ENCODE measurements at places on chromosomes 13 and 19.

DNA sequence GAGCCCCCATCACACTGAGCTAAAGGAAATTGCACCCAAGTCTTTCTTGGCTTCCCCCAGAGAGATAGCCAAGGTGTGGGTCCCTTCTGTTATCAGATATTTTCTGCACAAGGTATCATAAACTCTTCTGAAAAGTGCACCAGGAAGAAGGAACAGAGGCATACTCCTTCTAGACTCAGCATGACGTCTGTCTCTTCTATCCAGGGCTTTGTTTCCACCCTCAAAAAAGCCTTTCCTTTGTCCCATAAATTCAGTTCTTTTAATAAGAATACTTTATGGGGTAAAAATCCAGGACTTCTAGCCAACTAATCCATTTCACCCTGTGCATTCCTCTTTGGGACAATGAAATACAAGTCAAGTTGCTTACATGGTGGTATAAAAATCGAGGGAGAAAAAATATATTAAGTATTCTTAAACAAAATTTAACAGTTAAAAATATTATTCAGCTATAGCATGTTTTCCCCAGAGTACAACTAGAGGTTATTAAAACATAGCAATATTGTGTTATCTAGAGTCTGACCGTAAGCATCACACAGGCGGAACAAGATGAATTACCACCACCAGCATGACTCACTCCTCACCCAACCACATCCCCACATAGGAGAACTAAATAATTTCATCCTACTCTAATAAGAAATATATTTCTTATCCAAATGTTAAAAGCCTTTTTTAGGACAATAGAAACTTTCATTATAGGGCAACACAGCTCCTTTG is 79.9 kb upstream of the GPC6 start:
- no peak for DNase-seq

GRCh38 chr19:10946958-10947657 is 13.7 kb upstream of the SMARCA4 start:
- no peak for DNase-seq

DNA sequence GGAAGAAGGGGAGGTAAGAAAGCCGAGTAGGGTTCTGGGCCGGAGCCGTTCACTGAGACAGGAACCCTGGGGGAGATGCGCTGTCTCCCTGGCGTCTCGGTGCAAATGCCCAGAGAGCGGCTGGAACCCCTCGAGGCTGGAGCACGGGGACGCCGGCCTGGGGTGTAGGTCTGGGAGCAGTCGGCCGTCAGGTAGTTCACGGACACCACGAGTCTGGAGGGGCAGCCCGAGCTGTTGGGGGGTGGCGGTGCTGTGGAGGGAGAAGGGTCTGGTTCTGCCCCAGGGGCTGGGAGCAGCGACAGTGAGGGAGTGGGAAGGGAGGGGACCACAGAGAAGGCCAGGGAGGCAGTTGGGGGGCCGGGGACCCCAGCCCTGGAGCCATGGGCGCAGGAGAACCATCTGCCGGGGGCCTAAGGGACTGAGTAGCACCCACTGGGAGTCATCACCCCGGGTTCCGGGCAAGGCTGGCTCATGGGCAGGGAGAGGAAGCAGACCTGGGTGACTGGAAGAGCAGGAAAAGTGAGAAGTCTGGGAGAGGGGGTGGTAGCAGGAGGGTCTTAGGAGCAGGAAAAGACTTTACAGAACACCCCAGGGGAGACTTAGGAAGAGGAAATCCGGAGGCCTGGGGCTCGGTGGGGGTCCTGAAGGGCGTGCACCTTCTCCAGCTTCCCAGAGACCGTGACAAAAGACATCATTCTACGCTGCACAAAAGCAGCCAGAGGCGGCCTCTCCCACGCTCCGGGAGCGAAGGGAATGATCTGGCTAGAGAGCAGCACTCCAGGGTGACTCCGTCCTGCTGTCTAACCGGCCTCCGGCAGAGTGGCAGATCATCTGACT is 173.1 kb upstream of the SOX1 start:
- DNase-seq: no peak

DNA sequence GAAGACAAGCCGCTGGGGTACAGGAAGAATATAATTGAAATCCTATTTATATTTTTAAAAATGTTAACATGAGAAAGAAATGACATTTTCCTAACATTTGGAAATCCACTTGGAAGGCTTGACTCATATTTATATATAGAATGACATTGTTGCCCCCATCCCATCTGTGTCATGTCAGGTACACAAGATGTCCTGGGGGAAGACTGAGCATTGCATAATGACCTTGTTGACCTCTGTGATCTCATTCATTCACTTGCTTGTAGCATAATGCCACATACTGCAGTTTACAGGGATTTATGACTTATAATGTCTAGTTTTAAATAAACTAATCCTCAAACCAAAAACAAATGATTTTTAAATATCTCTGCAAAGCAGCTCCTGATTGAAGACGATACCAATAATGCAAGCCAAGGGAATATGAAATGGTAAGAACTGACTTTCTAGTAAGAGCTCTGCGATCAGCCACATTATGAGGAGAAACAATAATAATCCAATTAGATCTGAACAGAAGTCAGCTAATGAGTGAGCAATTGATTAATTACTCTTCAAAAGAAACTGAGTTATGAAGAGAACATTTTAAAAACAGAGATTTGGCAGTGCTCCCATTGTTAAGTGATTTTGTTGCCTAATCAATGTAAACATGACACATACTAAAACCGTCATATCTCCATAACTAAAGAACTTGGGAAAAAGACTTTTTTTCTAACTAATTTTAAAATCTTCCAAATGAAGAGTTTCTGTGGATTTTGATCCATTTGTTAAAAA is 21.2 kb upstream of the VWA8 start:
- no peak for DNase-seq

GRCh38 chr13:76822698-76823267 is 63.4 kb downstream of the KCTD12 start:
- no peak for DNase-seq

DNA sequence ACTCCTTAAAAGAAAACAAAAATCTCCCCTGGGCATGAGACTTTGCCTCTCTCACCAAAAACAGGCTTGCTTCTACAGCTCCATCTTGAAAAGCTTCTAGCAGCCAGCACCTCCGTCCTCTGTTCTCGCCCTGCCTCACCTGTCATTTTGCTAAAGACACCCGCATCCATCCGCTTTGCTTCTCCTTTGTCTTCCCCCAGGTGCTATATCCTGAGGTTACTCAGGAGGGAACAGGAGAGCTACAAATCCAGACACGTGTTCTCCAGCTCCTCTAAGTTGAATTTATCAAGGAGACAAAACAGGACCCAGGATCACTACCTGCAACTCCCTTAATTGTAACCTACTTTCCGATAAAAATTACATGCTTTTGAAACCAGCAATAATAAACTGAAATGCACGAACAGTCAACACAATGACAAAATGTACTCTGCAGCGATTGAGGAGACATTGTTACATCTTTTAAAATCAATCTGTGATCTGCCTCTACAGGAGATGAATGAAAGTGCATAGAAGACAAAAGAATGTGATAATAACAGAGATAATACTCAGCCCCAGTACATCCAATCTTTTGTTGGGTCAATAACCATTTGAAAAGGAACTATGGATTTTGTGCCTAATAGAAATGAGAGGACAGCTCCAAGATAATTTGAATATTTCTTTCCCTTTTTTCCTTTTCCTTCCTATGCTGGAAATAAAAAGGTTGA is 221.2 kb downstream of the DCLK1 start:
- no peak for DNase-seq

DNA sequence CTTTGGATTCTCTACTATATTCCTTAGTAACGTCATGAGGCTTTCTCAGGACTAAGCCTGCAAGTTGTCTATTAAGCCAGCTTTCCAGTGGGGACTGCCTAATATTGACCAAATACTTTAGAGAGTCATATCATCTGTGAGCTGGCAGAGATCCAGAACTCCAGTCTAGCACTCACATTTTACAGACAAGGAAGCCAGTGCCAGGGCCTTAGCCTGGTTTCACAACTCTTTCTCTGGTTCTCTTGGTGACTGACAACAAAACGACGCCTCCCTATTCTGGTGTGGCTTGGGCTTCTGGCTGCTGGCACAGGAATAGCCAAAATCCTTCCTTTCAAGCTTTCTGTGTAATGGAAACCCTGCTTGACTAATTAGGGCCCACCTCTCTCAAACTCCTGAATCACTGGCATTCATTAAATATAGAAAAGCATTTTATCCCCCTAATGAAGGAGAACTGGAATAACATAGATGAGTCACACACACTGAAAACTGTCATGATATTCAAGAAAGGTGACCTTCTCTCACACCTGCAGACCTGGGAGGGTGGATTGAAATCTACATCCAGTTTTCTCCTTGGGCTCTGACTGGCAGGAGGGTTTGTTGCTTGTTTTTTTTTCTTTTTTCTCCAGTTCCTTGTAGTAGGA is 75.2 kb upstream of the UBL3 start:
- no peak for DNase-seq

DNA sequence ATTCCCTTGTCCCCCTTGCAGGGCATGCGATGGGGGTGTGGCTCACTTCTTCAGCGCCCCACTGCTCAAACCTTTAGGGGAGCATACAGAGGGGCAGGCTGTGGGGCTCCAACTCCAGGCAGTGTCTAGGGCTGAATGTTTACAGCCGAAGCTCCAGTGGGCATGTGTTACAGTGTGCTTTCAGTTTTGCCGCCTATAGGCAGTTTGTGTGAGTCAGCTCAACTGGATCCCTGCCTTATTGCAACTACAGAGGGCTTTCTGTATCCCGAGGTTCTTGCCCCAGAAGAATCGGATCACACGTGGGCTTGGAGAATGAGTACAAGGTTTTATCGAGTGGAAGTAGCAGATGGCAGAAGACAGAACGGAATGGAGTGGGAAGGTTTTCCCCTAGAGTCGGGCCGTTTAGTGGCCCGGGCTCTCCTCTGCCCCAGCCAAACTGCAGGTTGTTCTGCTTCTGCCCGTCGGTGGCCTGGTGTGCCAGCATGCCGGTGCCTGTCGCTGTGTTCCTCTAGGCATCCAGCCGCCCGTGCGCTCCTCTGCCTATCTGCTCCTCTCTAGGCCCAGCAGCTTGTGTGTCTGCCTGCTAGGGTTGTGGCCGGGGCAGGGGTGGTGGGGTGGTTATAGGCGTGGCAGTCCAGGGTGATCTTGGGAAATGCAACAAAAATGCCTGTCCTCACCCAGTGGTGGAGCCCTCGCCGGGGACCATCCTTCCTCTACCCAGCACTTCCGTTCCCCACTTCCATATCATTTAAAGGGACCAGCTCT is 435.9 kb upstream of the SGCG start:
- no peak for DNase-seq
